Nephron progenitor cell (in vitro differentiated cells): ENCODE measurements at places on chromosomes 6 and 20.

DNA sequence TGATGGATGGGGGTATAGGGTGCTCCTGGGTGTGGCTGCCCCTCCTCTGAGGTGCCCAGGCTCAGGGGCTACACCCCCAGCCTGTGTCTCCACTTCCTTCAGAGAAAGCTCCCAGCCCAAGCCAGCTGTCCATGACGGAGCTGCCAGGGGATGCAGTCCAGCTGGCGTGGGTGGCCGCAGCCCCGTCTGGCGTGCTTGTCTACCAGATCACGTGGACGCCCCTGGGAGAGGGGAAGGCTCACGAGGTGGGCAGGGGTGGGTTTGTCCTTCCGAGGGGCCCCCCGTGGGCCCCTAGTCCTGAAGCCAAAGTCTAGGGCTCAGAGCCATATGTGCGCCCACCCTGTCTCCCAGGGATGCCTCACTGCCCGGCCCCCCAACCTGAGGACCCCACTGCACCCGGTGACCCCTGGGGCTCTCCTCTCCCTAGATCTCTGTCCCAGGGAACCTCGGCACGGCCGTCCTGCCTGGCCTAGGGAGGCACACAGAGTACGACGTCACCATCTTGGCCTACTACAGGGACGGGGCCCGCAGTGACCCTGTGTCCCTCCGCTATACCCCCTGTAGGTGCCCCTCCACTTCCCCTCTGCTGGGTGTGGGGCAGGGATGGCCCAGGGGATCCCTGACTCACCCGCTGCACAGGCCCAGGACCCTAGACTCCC, 19.8 kb downstream of the COL20A1 start:
- DNase-seq: no peak

- peak; percentile 49 for DNase-seq
These were observed 57.4 kb downstream of the ARHGAP40 start for GRCh38 chr20:38658879-38659596.

DNA sequence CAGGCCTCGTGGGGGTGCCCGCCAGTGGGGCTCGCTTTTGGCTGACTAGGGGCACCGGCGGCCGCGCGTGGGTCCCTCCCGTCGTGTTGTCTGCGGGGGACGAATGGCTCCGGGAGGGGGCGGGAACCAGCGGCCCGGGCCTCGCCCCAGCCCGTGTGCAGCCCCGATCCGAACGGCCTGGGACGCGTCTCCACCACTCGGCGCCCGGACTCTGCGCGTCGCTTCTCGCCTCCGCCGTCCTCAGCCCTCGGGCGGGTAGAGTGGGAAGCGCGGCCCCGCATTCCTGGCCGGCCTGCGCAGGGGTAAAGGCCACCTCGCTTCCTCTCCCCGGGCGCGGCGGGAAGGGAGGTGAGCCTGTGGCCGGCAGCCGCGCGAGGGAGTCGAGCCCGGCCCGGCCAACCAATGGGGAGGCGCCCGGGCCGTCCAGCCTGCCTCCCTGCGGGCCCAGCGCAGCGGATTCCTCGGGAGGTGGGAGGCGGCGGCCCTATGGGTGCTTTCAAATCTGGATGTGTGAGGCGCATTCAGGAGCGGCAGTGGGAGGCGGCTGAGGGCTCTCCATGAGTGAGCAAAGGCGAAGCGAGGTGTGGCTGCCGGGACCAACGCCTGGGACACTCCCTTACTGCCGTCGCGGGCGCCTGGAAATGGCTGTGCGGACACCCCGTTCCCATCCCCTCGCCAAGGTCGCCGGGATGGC, 1.1 kb upstream of the ZBTB46 start:
- DNase-seq: peak; percentile 80

GRCh38 chr20:13006825-13007224, 1.9 kb upstream of the SPTLC3 start:
- DNase-seq: no peak

DNA sequence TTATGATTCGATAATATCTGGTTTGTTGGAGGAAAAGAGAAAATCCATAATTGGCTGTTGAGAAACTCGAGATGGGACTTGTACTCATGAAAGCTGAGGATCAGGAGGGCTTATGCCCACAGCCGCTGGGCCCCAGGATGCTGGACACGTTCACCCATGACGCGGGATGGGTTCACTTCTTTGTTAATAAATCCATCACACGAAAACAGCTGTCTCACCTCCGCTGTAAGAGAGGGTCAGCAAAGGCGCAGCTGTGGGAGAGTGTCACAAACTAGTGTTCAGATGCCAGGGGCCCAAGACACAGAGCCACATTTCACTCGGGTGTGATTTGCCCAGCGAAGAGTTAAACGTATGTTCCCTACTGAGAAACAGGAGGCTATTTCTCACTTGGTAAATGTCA, 315.1 kb downstream of the THBS2 start:
- DNase-seq: no peak

DNA sequence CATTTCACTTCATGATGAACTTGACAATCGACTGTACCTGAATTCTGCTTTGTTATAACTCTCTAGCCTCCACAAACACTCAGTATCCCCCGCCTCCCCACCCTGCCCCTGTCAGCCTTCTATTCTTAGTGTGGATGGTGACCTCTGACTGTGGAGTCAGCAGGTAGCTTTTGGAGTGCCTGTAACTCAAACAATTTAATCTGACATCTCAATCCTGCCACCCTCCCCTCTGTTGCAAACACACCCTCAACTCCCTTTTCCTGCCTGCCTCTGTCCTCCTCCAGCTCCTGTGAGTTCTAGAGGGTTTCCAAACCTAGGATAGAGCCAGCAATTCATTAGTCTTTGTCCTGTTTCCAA, 20.3 kb downstream of the DAAM2 start:
- no peak for DNase-seq

GRCh38 chr20:34493646-34494045, 22.6 kb upstream of the DYNLRB1 start:
- DNase-seq: no peak

DNA sequence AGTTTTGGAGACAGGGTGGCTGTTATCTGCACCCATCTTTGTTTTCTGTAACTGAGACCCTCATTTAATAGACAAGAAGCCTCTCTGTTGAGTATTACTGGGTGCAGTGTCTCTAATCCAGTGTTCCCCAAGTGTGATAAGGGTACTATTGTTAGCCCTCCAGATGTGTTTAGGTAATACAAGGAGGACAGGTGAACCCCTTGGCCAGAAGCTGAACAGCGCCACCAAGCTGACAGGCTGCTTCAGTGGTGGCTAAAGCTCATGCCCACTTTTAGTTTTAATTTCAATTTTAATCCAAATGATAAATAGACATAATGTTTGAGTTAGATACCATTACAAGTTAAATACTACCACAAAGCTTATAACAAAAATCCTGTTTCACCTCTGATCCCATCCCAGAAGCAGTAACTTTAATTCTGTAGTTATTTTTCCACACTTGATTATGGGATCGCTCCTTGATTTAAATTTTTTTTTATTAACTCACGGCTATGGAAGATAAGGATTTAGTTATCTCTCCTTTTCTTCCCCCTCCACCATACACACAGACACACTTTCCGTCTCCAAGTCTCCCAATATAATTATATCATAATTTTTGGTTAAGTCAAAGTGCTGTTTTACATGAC, 8.4 kb upstream of the STK35 start:
- peak; percentile 23 for DNase-seq
